M059J (cell line): ENCODE measurements at places on chromosomes 5 and 9.

- DNase-seq, result peak; percentile 91
Measured at GRCh38 chr5:151092762-151093161, 11.9 kb upstream of the TNIP1 start.

DNA sequence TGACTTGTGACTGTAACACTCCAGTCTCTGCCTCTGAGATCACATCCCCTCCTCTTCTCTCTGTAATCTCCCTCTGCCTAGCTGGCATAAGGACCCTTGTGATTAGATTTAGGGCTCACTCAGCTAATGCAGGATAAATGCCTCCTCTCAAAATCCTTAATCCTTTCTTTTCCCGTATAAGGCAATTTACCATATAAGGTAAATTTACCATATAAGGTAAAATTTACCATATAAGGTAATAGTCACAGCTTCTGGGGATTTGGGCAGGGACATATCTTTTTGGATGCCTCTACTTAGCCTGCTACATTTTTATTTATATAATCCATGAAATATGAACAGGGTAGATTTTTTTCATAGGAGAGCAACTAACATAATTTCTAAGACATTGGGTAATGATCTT, 318.0 kb upstream of the PUM3 start:
- no peak for DNase-seq

DNA sequence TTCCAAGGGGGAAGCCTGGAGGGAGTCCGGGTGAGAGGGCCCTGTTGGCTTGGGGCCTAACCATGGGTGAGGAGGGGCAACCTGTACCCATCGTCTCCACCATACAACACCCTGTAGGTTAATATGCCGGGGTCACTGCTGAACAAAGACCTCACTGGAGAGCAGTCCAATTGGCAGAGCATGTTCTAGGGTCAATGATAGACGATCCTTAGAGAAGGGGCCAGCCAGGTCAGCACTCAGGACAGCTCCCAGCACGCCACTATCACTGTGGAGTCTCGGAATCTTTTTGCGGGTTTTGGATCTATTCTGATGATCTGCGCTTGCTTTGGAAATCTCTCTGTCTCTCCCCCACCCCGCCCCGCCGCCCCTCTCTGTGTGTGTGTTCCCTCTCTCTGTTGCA, 218.4 kb upstream of the MVB12B start:
- DNase-seq, result peak; percentile 15

- no peak for DNase-seq
Measured at GRCh38 chr5:74196233-74196632, 444.3 kb downstream of the ENC1 start.

GRCh38 chr9:38008168-38009034, 60.6 kb downstream of the SHB start:
- peak; percentile 98 for DNase-seq

- DNase-seq, result peak; percentile 63
Measured at GRCh38 chr5:157167214-157167621, 1.2 kb upstream of the GARIN3 start.
